WERI-Rb-1 (cell line): ENCODE measurements at places on chromosomes 3 and 15.

GRCh38 chr15:88512601-88513000 lies 33.9 kb downstream of the DET1 start:
- no peak for DNase-seq

GRCh38 chr3:71582612-71583565 lies 639 bp downstream of the FOXP1 start:
- DNase-seq, result peak; percentile 63

GRCh38 chr3:139519998-139520737 lies 19.4 kb downstream of the RBP1 start:
- peak; percentile 49 for DNase-seq

DNA sequence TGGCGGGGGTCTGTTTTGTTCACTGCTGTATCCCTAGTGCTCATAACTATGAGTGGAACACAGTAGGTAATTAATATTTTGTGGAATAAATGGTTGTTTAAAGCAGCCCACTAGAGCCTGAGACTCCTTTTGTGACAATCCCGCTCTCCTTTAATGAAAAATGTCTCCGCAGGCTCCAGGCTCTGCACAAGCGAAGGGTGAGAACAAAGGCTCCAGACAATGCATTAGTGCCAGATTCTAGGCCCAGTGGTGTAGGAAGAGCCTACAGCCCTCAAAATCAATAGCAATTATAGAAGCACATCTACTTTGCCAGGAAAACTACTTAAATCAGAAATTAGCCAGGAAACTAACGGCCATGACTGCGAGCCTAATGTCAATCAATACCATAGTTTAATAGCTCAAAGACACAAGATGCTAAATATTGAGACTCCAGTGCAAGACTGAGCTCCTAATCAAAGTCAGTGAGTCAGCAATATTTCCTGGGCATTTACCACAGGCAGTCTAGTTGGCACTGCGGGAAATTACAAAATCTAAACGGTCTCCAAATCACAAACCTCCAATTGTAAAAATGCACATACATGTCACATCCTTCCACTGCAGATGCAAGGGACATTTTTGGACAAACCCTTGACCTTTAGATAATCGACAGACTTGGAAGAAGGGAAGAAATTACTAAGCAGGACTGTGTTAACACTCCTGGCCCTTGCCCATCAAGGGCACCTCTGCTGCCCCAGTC lies 2.3 kb downstream of the ANXA2 start:
- no peak for DNase-seq

- no peak for DNase-seq
Observed at GRCh38 chr3:75076481-75076880, 462.0 kb upstream of the CNTN3 start.

DNA sequence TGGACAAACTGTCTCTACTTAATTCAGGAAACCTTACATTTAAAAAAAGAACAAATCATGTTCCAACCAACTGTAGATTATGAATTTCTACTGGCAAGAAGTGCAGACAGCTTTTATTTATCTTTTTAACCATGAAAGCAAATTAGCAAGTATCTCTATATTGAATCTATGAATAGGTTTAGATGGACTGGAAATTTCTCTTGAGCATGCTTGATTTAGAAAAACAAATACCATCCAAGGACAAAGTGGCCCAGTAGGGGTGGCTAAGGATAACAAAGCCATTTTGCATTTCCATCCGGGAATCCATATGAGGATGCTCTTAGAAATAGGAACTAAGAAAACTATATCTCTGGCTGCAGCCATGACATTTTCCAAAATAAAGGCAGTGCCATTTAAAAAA lies 150.6 kb downstream of the KCNMB2 start:
- no peak for DNase-seq

- DNase-seq, result no peak
Observed at GRCh38 chr3:7917443-7918151, 584.0 kb upstream of the LMCD1 start.

- DNase-seq, result no peak
Observed at GRCh38 chr3:113717308-113717707, 20.9 kb upstream of the USF3 start.

DNA sequence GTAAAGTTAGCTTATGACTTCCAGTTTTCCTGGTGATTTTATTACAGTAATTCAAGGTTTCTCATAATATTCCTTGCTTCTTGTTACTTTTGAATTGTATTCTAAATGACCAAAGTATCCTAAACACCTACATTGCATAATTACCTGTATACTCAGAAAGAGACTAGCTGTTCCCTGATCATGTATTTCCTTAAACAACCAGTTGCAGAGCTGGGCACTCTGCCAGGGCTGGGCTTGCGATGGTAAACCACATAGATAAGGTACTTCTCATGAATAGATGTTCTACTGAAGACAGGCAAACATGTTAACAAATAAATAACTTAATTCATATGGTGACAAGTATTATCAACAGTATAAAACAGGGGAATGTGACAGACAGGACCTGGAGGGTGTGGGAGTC lies 142.3 kb upstream of the WNT5A start:
- no peak for DNase-seq

GRCh38 chr3:43892061-43892460 lies 201.3 kb downstream of the ABHD5 start:
- DNase-seq, result no peak

DNA sequence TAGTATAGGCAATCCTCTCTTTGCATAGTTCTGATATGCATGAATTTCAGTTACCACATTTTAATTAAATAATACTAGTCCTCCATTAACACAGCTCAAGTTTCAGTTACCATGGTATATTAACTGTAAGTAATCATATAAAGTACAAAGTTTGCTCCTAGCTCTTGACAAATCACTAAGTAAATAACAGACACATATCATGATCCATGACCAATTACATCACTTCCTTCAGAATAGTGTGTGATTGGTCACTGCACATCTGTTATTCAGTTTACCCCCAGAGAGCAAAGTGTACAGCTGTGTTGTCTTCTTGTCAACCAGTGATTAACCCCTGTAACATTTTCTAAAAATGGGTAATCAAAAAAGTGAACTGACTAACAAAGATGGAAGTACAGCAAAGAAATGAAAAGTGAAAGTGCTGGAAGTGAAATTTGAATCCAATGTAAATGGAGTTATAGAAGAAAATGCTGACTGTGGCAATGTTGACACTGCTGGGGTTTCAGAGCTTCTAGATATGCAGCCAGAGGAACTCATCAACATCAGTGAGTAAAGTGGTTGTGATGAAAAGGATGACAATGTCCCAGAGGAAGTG lies 30.2 kb upstream of the LEKR1 start:
- DNase-seq, result no peak

- no peak for DNase-seq
Observed at GRCh38 chr15:92109191-92109873, 255.8 kb downstream of the SLCO3A1 start.

GRCh38 chr15:84951736-84952135 lies 29.9 kb upstream of the PDE8A start:
- no peak for DNase-seq

DNA sequence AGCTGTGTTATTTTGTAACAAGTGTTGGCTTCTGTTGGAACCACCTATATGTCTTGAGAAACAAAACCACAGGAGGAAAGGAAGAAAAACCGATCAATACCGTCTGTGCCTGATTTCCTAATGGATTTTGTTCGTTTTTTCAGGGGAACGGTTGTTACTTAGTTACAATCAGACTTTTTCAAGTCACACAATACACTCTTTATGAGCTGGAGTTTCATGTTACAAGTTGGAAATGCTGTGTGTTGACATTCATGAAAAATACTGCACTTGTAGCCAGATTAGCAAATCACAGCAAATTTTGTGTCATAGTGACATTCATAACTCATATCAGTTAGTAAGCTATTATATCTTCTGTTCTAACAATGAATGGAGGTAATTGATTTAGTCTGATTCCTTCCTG lies 78.9 kb downstream of the SLTM start:
- no peak for DNase-seq

GRCh38 chr3:88704338-88704737 lies 403.1 kb upstream of the EPHA3 start:
- DNase-seq, result no peak

GRCh38 chr3:17581421-17582080 lies 160.9 kb downstream of the TBC1D5 start:
- DNase-seq, result no peak

- DNase-seq, result peak; percentile 92
Observed at GRCh38 chr3:179322286-179323196, at the start of gene ZNF639. ZNF639 (plus strand) TSS chr3:179323031; CDS start chr3:179328294, 5,263 bp downstream.

DNA sequence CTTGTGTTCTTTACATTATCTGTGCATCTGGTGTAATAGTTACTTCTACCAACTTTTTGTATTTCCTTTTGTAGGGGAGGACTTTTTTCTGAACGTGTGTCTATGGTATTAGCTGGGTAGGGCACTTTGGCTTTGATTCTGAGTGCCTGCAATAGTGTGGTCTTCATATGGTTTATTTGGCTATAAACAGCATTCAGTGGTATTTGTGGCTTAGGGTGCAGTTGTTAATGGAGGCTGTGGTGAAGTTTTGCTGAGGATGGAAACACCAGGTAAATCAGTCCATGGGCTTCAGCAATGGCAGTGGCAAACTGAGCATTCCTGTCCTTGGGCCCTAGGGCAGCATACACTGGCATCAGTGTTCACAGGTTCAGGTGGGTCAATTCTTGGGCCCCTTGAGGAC lies 230.6 kb upstream of the CTNNB1 start:
- DNase-seq, result no peak

- DNase-seq, result no peak
Observed at GRCh38 chr15:23422946-23423708, 23.9 kb downstream of the GOLGA6L2 start.

DNA sequence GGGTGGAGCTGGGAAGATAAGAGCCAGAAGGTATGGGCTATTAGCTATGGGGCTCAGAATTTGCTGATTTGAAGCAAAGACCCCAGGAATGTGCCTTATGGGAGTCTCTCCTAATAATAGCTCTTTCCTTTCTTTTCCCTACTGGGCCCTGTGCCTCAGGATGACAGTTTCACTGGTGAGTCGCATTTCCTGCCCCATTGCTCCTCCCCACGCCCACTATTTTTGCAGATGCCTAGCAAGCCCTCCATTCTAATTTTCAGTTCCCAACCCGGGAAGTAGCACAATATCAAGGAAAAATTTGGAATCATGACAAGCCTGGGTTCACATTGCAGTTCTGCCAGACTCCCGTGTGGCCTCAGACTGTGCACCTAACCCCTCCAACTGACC lies 583 bp downstream of the IL17RE start:
- DNase-seq, result no peak

DNA sequence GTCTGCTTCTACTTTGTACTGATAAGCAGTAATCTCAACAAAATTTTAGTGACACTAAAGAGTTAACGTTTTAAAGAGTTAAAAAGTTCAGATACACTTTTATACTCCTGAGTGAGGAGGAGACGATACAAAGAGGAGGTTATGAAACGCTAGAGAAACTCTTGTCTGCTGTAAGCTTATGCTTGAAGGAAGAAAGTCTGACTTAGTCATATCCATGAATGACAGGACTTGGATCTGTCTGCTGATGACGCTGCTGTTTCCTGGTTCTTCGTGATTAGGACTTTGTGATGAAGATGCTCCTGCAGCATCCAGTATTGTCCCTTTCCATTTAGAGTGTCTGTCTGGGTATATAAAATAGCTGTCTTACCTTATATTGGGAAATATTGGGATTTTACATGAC lies 15.8 kb downstream of the TCF12 start:
- DNase-seq, result no peak

DNA sequence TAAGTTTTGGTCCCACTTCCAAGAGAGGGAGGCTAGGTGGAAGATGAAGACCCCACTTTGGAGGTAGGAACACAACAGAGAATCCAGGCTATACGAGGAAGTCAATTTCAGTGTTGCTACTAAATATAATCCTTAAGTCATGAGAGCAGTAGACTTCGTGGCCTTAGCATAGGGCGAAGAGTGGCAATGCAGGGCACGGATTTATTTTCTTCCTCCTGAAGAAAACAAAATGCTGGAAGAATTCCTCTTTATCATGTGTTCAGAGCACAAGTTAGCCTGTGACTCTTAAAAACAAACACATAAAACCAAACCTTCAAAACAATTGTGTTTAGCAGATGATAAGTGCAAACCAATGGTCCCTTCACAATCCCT lies 19.4 kb downstream of the BCL2L10 start:
- DNase-seq, result no peak
